ENCODE measurements at places on chromosomes 6 and 20.

DNA sequence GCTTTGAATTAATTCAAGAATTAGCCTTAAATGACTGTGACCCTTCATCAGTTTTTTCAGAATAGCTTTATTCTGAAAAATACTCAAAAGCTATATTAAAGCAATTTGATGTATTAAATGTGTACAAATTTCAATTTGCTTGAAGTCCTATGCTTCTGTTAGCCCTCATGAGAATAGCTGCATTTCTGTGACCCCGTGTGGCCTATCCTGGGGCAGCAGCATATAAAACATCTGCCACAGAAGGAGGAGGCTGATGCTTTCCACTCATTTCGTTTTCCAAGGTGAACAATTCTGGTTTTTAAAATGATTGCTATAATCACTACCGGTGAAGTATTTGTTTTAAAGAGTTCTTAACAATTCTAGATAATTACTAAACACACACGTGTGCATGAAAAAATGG lies 360.3 kb downstream of the BTBD9 start:
- DNase-seq = no peak

- DNase-seq = no peak
These were observed 17.5 kb downstream of the PPARD start for GRCh38 chr6:35359744-35360348.

DNA sequence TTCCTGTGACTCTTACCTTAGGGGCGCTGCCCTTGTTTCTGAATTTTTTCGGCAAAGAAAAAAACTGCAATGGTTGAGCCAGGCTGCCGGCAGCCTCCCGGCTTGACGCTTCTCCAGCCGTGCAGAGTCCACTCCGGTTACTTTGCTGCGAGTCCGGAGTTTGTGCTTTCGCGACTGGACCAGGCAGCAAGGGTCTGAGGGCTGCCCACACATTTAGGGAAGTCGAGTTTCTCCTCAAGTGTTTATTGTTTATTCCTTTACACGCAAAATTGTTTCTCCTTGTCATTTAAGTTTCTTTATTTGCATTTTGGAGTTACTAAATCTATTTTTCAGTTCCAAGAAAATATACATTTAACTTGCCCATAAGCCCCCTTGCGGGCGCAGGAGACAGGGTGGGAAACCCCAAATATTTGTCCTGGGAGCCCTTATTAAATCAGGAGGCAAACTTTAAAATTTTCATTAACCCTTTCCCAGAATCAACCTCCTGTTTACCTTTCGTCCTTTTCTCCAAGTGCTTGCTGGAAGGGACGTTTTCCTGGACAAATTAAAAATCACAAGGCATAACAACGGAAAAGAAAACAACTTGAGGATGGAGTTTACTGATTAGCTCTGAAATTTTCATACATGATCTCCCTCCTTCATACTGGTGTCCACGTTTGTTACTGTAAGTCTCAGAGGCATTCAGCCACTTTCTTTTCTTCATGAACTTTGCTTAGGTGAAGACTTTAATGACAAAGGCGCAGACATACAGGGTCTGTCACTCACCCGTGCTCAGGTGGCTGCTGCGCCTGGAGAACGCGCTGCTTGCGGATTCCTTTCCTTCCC lies 1.7 kb upstream of the PDE10A start:
- no peak for DNase-seq

DNA sequence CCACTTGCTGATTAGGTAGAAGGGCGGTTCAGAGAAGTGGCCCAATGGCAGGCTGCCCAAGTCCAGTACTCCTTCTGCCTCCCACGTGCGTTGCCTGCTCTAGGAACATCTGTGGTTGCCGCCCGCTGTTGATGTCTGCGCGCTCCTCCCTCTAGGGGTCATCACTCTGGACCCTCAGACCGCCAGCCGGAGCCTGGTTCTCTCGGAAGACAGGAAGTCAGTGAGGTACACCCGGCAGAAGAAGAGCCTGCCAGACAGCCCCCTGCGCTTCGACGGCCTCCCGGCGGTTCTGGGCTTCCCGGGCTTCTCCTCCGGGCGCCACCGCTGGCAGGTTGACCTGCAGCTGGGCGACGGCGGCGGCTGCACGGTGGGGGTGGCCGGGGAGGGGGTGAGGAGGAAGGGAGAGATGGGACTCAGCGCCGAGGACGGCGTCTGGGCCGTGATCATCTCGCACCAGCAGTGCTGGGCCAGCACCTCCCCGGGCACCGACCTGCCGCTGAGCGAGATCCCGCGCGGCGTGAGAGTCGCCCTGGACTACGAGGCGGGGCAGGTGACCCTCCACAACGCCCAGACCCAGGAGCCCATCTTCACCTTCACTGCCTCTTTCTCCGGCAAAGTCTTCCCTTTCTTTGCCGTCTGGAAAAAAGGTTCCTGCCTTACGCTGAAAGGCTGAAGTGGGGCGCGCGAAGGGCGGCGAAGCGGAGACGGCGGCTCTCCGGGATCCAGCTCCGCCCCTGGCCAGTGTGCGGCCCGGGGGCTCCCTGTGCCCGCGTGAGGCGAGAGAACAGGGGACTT lies 8.5 kb downstream of the TRIM15 start:
- DNase-seq = no peak

DNA sequence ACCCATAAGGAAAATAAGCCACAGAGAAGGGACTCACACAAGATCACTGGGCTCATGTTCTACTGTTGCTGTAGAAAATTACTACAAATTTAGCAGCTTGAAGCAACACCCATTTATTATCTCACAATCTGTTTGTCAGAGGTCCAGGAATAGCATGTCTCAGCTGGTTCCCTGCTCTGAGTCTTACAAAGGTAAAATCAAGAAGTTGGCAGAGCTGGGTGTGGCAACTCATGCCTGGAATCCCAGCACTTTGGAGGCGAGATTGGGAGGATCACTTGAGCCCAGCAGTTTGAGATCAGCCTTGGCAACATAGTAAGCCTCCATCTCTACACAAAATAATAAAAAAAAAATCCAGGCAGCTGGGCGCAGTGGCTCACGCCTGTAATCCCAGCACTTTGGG lies 28.5 kb upstream of the ZNF831 start:
- no peak for DNase-seq

- DNase-seq = no peak
These were observed 69.7 kb upstream of the SCP2D1 start for GRCh38 chr20:18743665-18744440.

DNA sequence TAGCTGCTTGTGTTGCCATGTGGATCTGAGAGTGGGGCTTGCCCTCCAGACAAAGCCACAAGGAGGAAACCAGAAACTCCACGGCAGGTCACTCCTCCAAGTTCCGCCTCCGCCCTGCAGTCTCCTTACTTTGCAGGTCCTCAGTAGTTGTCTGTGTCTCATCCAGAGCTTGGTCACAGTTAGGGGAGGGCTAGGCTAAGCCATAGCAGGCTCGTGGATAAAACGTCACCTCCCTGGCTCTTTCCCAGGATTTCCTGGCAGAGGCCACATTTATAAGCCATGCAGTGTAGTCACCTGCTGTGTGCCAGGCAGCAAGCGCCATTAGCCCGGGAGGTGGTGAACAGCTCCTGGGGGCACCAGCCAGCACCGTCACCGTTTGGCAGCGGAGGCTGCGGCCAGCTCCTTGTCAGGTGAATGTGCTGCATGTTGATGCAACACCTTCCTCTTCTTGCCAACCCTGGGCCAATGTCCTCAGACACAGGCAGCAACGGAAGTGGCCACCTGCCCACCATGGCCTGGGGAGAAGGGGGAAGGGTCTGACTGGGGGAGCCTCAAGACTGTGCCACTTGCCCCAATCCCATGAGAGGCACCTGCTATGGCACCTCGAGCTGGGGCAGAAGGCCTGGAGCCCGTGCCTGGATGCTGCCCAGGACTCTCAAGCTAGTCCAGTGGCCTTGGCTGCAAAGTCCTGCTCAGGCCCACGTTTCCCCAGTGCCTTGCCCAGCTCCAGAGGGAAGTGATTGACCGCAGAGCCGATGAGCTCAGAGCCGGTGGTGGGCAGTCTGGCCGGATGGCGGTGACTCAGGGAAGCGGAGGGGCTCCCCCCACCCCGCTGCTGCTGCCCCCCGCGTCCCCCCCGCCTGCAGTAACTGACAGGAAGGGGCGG lies 39.0 kb upstream of the SLCO4A1 start:
- DNase-seq = peak; percentile 30

DNA sequence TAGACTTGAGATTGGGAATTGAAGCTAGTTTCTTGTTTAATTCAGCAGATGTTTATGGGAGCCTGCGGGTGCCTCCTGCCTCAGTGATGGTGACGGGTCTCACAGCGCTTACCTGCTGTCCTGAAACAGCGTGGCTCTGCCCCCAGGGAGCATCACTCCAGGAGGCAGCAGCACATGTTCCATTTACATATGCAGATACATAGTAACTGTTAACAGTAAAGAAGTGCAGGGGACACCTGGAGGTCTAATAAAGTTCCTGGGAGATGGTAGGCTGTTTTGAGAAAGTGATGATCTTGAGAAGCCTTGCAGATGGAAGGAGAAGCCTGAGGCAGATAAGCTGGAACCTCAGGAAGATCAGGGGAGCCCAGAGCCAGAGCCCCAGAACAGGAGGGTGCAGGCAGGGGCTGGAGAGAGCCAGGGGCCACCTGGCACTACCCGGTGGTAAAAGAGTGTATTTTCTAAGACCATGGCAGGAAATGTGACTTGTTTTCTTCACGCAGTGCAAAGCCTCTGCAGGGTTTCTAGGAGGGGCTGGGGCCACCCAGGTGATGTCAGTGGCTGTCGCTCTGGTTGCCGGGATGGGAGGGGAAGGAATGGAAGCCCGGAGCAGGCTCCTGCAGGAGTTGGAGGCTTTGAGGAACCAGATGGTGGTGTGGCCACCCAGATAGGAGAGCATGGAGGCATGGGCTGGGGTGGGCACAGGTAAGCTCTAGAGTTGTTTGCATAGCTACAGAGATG lies 24.2 kb upstream of the KIF25 start:
- DNase-seq = no peak

DNA sequence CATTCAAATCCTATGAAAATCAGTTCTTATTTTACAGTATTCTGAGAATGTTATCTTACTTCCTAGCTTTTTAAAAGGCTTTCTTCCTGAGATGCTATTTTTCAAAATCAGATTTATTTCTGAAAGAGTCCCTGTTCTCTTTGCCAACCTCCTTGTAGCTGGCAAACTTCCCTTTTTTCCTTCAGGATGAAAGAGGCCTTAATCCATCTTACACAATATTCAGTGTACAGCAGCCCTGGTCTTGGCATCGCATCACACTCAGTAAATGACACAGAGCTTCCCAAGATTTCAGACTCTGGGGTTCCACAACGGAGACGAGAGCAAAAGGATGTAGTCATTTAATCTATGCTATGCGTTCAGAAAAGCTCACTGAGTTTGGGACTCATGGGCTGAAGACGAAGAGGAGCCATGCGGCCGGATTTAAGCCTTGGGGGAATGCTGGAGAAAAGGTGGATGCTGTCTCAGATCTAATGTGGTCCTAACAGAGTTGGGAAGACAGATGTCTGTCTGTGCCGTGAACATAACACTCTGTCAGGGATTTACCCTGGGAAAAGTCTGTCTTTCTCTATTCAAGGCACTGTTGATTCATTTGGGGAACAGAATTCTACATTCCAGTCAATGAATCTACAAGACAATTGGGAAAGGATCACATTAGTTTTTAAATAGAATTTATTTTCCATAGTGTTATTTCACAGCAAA lies 616.4 kb upstream of the AGPAT4 start:
- DNase-seq = no peak

GRCh38 chr20:64051561-64052325 lies 2.3 kb upstream of the SOX18 start:
- DNase-seq = no peak

GRCh38 chr20:34401741-34402455 lies 38.8 kb downstream of the ITCH start:
- no peak for DNase-seq

DNA sequence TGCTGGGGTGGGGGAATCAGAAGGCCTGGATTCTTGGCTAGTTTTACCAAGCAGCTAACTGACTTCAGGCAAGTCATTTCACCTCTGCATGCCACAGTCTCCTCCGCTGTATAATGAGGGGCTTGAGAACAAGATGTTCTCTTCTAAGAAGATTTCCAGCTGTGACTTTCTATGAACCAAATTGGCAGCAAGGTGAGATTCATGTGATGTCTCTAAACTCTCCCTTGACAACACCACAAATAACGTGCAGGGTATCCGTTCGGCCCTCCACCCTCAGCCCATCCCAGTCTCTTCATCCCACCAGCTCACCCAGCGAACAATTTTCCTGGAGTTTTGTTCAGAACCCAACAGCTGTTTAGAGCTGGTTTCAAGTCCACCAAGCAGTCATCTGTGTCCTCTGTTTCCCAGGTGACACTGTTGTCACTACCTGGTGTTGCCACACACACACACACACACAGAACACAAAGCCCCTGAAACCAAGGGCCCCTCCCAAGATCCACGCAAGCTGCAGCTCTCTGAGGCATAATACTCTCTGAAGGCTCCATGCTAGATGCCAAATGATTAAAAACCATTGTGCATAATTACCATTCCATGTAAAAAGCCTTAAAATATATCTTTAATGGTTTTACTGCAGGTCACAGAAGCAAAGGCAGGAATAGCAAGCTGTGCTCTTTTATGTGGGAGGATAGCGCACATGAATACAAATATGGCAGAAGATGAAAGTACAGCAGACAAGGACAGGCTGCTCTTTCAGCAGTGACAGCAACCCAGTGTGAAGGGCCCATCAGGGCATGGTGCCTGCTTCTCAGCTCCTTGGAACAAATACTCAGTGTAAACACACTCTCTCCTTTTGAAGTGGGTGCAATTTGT lies 48.2 kb downstream of the ARHGAP18 start:
- no peak for DNase-seq

- no peak for DNase-seq
These were observed 287.0 kb upstream of the RIMS1 start for GRCh38 chr6:71599359-71599758.

- no peak for DNase-seq
These were observed 2.1 kb downstream of the ZNF341 start for GRCh38 chr20:33733654-33734576.

DNA sequence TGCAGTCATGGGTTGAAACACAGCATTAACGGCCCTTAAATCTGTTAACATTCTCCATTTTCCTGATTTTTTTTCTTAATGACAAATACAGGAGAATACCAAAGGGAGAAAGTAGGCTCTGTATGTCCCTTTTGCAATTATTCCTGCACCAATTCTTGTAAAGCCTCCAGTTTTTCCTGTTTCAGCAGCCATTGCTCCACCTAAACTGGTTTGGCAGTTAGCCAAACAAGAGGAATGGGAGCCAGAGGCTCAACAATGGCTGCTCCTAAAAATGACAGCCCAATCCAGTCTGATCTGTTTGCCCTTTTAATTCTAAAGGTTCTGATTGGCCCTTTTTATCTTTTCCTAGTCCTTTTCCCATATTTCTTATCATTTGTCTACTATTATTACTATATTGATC lies 284.2 kb upstream of the SGK1 start:
- DNase-seq = no peak

- DNase-seq = no peak
These were observed 24.6 kb downstream of the ATG5 start for GRCh38 chr6:106300944-106301343.

GRCh38 chr20:58718121-58718563 lies 25.5 kb downstream of the NPEPL1 start:
- DNase-seq = no peak

- DNase-seq = no peak
These were observed 96.3 kb downstream of the PREX1 start for GRCh38 chr20:48731536-48731935.
